ENCODE measurements at places on chromosomes 16 and 17.

GRCh38 chr16:70592106-70592571, 54.2 kb upstream of the IL34 start:
- DNase-seq: no peak

DNA sequence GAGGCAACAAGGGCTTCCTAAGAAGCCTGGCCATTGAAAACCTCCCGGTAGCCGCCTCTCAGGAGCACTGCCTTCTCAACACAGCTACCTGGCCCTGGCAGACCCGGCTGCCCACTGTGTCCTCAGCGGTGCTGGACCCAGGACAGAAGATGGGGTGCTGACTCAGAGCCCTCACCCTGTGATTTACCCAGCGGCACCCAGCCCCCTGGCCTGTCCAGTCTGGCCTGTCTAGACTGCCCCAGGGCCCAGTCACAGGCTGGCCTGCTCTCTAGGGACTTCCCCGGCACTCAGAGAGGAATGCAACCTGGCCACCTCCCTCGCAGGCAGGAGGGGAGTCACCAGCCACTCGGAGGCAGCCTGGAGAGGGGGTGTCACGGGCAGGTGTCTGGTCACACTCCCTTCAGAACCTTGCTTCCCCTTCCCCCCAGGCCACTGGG, 20.1 kb downstream of the PIEZO1 start:
- DNase-seq: no peak

DNA sequence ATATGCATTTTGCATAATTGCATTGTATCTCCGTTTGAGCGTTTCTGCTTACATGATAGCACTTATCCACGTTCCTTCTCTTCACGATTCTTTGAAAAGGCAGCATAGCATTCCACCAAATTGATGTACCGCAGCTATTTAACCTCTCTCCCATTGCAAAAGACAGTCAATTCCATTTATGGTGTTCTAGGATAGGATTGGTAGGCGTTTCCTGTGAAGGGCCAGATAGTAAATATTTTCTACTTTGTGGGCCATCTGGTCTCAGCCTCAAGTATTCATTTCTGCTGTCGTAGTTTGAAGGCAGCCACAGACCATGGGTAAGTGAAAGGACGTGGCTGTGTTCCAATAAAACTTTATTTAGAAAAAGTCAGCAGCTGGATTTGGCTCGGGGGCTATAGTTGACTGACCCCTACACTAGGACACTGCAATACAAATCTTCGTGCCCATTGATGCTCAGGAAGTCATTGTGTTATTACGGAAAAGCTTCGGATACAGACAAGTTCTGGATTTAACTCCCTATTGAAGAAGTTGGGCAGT, 10.1 kb downstream of the SNX29 start:
- no peak for DNase-seq

DNA sequence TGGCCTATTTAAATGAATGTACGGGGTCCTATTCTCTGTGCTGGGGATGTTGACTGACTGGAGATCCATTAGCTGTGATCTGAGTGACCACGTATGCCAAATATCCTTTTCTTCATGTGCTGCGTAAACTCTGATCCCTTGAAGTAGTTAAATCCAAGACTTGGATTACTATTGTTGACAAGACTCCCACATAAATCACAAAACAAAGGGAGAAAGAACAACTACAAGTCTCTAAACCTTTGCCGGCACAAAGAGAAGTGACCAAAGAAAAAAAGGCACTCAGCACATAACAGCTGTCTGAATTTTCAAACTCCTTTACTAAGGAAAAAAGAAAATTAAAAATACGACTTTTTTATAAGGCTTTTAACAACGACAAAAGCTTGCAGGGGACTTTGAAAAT, 559.9 kb upstream of the CDH8 start:
- no peak for DNase-seq

DNA sequence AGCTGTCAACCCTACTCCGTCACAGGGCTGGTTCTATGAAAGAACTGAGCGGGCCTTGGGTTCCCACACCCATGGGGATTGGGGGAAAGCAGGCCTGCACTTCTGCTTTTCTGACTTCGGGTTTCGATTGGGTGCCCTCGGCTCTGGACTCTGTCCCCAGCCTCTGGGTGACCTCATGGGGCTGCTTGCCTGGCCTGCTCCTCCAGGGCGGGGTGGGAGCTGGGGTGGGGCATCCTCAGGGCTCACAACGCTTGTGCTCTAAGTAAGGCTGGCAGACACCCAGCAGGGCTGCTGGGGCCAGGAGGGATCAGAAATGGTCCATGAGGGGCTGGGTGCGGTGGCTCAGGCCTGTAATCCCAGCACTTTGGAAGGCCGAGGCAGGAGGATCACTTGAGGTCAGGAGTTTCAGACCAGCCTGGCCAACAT, 19.2 kb downstream of the ARHGAP27 start:
- no peak for DNase-seq

GRCh38 chr16:17313793-17314547, 156.8 kb downstream of the XYLT1 start:
- no peak for DNase-seq

DNA sequence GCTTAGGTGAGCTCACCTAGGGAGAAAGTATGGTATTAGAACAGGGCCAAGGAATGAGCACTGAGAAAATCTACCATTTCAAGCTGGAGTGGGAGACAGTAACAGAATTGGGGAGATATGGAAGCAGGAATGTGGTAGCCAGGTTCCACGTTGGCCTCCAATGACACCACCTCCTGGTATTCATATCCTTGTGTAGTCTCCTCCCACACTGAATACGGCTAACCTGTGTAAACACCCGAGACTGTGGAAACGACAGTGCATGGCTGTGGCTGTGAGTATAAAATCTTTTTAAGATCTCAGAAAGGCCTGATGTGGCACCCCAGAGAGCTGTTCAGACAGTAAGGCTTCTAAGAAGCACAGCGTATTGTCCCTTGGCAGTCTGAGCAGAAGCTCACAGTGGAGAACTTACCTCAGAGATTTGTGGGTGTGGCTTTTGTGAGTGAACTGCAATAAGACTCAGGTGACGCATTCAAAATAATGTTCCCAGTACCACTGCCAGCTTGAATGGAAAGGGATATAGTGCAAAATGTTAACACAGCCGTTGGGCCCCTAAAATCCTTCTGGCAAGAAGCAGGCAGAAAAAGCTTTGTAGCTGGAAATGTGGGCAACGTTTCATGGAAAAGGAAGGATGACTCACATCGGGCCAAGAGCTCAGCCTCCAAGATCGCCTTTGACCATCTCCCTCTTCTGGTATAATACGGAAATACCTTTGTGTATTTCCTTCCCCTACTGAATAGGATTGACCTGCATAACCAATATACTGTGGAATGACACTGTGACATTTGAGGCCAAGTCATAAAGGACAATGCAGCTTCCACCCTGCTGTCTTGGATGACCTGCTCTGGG, 14.4 kb downstream of the SDR42E1 start:
- no peak for DNase-seq

- peak; percentile 25 for DNase-seq
These were observed 880 bp downstream of the SARM1 start for GRCh38 chr17:28372203-28372944.

- no peak for DNase-seq
These were observed 1131.0 kb upstream of the GOT2 start for GRCh38 chr16:59864981-59865666.

DNA sequence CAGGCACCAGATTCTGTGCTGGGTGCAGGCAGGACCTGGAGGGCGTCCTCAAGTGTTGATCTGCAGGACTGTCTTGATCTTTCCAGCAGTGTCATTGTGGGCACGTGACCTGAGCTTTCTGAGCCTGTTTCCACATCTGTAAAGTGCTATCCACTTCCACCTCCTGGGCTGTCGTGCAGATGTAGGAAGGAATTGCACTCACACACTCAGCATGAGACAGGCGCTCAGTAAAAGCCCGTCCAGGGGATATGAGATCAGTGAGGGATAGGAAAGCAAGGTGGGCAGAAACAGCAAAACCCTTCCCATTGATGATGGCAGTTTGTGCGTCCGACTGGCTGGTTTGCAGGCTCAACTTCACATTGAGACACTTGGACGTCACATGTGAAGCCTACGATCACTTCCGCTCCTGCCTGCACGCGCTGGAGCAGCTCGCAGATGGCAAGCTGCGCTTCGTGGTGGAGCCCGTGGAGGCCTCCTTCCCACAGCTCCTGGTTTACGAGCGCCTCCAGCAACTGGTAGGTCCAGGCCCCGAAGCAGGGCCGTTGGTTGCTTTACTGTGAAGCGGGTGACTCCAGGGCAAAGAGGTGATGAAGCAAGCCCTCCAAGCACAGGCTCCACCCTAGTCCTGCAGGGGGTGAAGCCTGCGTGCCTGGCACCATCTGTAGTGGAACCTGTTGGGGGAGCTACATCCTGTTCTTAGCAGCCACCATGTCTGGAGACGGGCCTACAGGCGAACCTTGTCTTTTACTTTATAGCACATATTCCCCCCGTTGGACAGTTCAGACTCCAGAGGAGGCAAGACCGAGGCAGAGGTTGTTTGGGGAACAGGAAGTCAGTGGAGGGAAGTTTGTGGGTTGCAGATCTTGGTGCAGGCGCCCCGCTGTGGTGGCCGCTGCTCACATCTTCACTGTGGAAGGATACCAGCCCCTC, 23.0 kb downstream of the METTL22 start:
- no peak for DNase-seq

DNA sequence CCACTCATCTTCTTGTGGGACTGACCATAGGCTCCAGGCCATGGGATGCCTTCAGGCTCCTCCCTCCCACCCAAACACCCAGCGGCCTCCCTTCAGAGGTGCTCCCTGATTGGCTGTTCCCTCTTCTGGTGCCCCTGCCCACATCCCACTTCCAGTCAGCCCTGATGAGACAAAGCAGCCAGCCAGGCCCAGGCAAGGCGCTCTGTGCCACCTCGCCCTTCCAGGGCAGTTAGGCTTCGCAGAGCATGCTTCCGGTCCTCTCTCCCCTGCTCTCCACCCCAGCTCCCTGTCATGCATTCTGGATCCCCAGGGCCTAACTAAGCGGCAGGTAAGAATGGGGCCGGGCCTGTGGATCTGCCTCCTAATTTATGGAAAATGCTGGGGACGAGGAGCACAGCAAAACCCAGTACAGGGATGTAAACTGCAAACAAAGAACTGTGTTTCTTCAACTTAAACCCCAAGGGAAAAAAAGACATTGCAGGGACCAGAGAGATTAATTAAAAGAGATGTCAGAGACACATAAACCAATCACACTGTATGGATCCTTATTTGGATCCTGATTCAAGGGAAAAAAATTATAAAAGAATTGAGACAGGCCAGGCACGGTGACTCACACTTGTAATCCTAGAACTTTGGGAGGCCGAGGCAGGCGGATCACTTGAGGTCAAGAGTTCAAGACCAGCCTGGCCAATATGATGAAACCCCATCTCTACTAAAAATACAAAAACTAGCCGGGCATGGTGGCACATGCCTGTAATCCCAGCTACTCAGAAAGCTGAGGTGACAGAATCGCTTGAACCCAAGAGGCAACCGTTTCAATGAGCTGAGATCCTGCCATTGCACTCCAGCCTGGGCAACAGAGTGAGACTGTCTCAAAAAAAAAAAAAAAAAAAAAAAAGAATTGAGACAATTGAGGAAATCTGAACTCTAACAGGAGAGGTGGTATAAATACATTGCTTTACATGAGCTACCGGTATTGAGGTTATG, 26.0 kb downstream of the ZDHHC7 start:
- no peak for DNase-seq

- no peak for DNase-seq
These were observed 6.5 kb downstream of the DPEP2NB start for GRCh38 chr16:68009157-68009735.
